Activated T-cell treated with anti-CD3 and anti-CD28 coated beads, Interleukin-2, amount 50 U/mL, for 24 hours (primary cell): ENCODE measurements at places on chromosomes 1 and 21.

DNA sequence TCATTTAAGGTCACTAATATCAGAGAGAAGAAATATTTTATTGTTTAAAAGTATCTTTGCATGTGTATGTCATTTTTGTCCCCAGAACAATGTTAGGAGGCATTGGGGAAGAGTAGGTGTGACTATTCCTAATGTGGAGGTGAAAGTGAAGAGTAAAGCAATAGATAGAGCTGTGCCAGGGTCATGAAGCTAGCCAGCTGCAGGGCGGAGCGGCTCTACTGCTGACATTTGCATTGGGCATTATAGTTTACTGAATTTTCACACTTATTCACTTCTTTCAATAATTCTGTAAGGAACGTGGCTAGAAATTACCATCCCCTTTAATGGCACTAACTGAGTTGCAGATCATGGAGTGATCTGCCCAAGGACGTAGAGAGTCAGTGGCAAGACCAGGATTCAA is 35.3 kb downstream of the KCNA2 start:
- H3K4me3 ChIP-seq: no peak overlapping the region
- no peaks in the 10 kb centered on the region for H3K4me1 ChIP-seq
- H3K27me3 ChIP-seq: peaks cover 19% of the 10 kb centered on the region
- no peaks in the 10 kb centered on the region for H3K36me3 ChIP-seq
- no peak for DNase-seq

DNA sequence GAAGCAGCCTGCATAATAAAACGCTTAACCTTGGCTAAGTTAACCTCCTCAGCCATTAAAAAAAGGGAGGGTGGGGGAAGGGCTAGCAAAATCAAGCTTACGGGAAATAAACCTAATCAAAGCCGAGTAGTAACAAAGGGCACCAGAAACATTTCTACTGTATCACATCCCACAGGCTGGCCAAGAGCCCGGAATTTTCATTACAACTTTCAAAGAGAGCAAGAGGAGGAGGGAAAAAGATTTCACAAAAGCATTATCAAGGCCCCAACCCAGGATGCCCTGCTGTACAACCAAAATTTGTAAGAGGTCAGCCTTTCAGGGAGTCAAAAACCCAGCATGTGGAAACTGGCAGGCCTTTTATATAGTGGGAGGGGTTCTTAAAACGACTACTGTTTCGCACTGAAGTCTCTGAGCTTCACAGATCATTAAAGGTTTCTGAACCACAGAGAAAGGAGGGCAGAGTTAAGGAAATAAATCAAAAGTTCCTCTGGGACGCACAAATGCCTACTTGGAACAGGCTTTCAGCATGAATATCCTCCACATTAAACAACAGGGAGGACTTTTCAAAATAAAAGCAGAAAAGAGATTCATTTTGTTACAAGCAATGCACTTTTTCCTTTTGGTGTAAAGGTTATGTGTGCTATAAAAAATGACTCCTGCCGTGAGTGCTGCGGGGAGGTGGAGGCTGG is 90.4 kb downstream of the SLC45A1 start:
- H3K4me1 ChIP-seq: peaks cover 74% of the 10 kb centered on the region
- H3K27me3 ChIP-seq: no peaks in the 10 kb centered on the region
- H3K36me3 ChIP-seq: peaks cover 77% of the 10 kb centered on the region
- peak overlapping the region; percentile 86 for H3K27ac ChIP-seq
- no peak overlapping the region for H3K4me3 ChIP-seq
- no peak for DNase-seq

DNA sequence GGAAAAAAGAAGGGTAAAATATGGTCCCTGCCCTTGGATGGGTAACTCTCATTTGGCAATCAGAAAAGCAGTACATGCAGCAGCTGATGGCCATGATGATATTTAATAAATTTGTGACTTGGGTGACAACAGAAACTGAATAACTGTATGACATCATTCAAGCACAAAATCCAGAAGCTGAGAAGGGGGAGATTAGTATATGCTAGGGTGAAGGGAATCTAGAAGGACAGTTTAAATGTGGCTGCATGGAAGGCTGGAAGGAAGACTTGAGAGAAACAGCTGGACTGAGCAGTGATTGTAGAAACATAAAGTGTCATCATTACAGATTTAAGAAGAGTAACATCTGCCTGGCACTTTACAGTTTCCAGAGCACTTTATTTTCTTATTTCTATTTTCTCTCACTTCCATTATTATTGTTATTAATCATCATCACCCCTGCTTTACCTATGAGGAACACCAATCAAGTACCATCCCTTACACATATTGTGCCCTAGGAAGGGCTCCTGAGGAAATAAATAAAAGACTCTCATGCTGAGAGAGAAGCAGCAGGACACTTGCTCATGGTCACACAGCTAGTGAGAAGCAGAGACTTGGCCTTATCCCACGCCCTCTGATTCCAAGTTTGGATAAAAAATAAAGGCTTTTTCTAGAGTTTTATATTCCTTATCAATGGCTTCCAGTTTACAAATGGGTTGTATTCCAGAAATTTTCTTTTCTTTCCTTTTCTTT is 207.2 kb downstream of the PBX1 start:
- no peak overlapping the region for H3K27ac ChIP-seq
- no peaks in the 10 kb centered on the region for H3K27me3 ChIP-seq
- no peak for DNase-seq
- no peaks in the 10 kb centered on the region for H3K36me3 ChIP-seq
- H3K4me3 ChIP-seq: no peak overlapping the region

DNA sequence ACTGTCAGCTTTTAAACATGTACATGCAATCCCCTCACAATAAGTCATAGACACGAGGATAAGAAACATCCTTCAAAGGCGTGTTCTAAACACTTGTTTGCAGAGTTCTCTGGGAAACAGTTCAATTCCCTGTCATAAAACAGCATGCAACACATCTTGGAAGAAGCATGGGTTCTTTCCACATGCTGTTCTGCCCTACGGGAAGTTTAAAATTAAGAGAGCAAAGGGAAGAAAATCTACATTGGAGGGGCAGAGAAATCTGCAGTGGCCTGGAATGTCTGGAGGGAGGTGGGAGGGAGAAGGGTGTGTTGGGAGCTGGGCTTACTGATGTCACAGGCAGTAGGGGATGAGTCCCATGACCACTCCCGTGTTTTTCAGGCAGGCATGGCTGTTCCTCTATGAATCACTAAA is 98.3 kb upstream of the SLC2A1 start:
- DNase-seq: no peak
- H3K4me1 ChIP-seq: peaks cover 17% of the 10 kb centered on the region

- H3K27ac ChIP-seq: peak overlapping the region; percentile 55
- DNase-seq: no peak
- no peaks in the 10 kb centered on the region for H3K27me3 ChIP-seq
- H3K4me3 ChIP-seq: no peak overlapping the region
These were observed 8.9 kb downstream of the METTL13 start for GRCh38 chr1:171790318-171790717.

GRCh38 chr1:21118167-21118566 is 58.5 kb downstream of the EIF4G3 start:
- H3K36me3 ChIP-seq: peaks cover 25% of the 10 kb centered on the region
- no peak overlapping the region for H3K4me3 ChIP-seq
- DNase-seq: no peak
- H3K27me3 ChIP-seq: no peaks in the 10 kb centered on the region

DNA sequence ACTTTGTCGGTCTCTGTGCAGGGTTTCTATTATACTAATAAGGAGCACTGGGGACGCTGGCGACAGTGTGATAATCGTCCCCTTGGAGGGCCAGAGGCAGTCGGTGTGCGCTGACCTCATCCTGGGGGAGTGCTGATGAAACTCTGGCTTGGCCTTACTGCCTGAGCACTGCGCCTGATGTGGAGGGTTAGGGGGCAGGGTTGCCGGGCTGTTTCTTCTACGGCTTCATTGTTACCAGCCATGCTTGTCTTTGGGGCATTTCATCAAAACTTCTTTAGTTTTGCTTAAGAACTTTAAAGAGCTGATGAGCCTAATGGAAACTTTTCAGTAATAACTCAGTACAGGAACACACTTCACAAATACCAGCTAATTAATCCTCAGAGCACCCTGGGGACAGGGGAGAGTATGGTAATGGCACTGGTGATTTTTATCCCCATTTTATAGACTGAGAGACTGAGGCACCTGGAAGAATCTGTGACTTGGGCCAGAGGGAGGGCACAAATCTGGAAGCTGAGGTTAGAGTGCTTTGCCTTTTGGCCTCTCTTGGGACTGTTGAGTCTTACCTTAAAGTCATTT is 81.8 kb downstream of the PEX14 start:
- H3K27ac ChIP-seq: peak overlapping the region; percentile 10
- no peaks in the 10 kb centered on the region for H3K27me3 ChIP-seq
- H3K4me1 ChIP-seq: peaks cover 7% of the 10 kb centered on the region
- H3K36me3 ChIP-seq: peaks cover 2% of the 10 kb centered on the region
- no peak overlapping the region for H3K4me3 ChIP-seq
- DNase-seq: no peak

DNA sequence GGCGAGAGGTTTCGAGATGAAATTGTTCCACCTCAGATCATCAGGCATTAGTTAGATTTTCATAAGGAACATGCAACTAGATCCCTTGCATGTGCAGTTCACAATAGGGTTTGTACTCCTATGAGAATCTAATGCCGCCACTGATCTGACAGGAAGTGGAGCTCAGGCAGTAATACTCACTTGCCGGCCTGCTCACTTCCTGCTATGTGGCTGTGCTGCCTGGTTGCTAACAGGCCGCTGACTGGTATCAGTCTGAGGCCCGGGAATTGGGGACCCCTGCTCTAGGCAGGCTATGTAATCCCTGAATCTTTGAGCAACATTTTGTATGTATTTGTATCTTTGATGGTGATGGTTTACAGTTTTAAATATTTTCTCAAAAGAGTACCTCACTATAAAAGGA is 32.5 kb downstream of the XKR8 start:
- peak overlapping the region; percentile 92 for H3K27ac ChIP-seq
- DNase-seq: peak; percentile 45
- H3K4me1 ChIP-seq: peaks cover 29% of the 10 kb centered on the region
- H3K4me3 ChIP-seq: no peak overlapping the region
